ENCODE measurements at places on chromosomes 1 and 21. TPM values are rescaled to one million over a fixed set of nuclear protein-coding genes. Genes with fewer than 3 reads are reported as not detected.

DNA sequence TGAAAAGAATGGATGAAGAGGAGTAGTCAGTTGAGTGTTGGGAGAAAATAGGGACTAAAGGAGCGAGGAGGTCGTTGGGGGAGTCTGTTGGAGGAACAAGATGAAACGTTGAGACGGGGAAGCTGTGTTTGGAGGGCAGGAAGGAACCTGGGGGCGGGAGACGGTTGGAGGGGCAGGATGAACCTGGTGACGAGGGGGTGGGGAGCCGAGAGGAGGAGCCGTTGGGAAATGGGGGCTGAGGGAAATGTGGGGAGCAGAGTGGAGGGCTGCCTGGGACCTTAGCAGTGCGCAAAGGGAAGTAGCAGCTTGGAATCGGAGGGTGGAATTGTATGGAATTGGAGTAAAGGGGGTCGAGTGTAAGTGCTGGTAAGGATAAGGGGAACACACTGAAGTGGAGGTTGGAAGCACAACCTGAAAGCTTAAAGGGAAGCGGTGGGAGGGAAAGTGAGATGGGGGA, 630 bp downstream of the MTF2 start:
- DNase-seq = no peak

GRCh38 chr21:35367553-35367952, 318.5 kb upstream of the RUNX1 start:
- DNase-seq = no peak

GRCh38 chr1:2248854-2249558, 20.9 kb downstream of the SKI start:
- no peak for DNase-seq

DNA sequence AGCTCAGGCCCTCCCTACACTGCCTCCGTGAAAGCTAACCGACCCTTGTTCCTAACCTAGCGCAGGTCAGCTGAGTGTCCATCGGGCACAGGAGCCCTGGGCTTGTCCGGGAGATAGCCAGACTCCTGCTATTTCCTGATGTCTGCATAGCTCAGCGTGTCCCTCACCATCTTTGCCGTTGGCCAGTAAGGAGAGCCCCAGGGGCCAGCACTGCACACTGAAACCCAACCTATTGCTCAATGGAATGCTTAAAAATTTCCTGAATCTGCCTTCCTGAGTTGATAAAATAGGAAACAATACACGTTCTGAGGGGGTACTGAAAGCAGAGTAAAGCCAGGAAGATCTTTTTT, 2.2 kb downstream of the RUNX1 start:
- no peak for DNase-seq

DNA sequence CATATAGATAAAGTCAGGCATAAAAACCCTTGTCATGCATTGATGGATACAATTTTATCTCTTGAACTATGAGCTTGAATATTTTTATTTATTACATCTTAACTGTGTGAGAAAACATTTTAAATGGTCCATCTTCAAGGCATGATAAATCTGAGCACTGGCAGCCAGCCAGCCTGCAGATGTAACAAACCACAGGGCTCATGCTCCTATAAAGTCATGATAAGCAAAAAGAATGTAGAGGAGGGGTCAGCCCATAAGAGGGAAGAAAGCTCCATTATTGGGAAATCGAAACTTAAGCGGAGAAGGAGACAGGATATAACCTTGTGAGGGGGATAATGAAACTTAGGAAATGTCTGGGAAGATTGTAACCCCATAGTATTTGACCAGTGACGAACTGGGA, 839.0 kb downstream of the LRRIQ3 start:
- DNase-seq = no peak

- DNase-seq = no peak
Observed at GRCh38 chr21:16086936-16087335, 357.2 kb downstream of the USP25 start.

DNA sequence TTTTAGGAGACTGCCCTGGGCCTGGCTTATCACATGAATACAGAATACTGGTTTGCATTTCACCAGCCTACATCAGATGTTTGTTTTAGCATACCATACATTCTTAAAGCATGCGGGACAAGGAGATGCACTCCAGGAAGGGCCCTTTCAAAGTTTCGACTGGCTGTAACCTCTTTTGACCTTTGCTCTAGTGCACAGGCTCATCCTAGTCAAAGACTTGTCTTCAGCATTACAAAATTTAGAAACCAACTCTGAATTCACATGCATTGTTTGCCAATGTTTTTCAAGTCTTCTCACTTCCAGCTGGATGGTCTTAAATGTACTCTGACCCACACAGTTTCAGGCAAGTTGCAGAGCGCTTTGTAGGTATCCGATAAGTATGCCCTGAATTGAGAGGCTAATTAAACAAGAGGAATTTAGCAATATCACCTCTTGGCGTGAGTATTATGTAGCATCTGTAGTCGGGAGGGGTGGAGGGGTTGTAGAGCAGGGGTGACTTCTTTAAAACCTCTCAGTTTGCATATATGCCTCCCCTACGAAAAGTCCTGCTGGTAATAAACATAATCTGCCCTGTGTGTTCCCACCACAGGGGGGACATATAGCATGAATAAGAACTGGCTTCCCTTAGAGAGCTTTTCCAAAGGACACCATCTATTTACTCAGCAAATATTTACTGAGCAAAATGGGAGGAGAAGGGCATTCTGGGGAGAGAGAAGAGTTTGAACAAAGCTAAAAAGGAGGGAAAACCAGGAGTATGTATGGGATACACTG, 24.4 kb upstream of the AHCYL1 start:
- no peak for DNase-seq

DNA sequence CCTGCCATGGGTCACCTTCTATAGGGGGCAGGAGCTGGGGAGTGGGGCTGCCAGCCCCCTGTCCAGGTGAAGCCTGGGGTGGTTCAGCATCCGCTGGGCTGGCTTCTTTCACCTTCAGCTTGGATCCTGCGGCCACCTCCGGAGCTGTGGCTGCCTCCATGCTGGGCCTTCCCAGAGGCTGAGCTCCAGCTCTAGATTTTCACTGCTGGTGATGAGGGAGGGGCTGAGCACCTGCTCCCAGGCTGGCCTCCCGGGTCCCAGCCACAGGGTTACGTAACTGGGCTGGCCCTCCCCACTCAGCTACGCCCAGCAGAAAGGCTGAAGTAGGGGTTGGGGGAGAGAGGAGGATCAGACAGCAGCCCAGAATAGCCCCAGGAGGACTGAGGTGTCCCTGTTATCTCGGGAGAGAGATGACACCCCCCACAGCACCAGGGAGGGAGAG, at the start of gene MYBPHL:
Gene MYBPHL (minus strand): TSS at position 180 of the 442 bp plus-strand sequence. CDS start 20 bp downstream, at position 160.
- DNase-seq = no peak

GRCh38 chr1:35033346-35033745, 1.6 kb upstream of the ZMYM6 start:
- no peak for DNase-seq

DNA sequence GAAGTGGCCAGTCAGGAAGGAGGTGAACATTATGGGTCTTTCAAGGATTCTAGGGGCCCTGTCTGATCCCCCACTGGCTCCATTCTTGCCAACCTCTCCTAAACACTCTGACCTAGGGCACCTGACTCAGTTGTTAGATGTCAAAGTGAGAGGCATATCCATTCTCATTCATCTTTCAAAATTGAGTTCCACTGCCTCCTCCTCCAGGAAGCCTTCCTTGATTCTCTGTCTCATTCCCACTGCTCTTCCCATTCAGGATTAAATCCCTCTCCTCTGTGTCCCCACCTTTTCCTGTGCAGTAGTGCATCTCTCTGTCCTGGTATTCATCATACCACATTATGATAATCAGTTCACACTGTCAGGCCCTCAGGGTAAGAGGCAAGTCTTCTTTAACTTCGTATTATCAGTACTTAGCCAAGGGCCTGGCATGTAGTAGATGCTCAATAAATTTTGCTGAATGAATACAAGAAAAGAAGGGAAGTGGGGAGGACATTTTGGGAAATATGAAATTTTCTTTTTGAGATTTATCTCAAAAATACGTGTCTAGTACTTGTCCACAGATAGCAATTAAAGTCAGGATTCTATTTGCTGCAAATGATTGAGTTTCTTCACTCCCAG, 61.8 kb upstream of the ITPKB start:
- DNase-seq = no peak

- no peak for DNase-seq
Observed at GRCh38 chr1:12511128-12511484, 106.9 kb downstream of the DHRS3 start.

- no peak for DNase-seq
Observed at GRCh38 chr21:41993744-41994143, 16.4 kb downstream of the ZBTB21 start.

- no peak for DNase-seq
Observed at GRCh38 chr1:106613861-106614260, 442.6 kb upstream of the PRMT6 start.

DNA sequence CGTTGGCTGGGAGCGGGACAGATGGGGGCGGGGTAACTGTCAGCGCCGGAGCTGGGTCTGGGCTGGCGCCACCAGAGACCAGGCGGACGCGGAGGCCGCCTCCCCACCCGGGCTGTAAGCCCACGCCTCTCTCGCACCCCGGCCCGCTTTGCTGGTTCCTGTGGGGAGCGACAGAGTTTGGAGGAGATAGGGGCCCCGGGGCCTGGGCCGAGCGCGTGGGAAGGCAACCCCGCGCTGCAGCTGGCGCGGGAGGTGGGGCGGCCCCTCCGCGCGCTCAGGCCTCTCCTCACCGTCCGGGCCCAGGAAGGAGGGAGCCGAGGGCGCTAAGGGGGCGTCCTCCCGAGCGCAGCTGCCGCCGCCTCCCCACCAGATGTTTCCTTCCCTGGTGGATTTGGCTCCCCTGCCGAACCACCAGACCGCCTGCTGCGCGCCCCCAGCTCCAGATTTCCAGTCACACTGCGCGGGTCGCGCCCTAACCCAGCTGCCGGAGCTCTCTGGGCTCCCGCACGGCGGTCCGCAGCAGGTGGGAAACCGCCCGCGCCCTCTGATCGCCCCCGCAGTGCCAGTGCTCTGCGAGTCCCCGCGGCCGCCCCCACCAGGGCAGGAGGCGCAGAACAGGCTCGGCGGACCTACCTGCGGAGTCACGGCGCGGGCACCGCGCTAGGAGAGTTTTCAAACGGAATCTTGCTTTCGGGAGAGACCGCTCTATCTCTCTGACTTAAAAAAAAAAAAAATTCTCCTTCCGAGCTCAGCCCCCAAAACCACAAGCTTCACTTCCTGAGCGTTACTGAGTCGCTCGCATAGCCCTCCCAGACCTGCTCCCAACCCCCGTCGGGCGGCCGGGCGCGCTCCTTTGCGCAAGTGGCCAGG, 1.1 kb downstream of the GFI1 start:
- peak; percentile 67 for DNase-seq

DNA sequence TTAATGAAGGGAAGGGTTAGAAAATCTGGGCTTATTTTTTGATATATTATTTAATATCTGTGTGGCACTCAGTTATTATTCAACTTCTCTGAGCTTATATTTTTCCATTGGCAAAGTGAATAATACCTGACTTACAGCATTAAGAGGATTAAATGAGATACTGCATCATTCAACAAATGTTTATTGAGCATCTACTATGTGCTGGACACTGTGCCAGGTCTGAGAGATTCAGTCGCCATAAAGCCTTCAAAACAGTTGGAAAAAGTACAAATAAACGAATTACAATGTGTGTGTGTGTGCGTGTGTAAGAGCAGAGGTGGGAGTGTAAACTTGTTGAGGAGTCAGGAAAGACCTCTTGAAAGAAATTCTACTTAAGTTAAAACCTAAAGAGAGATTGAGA, 87.9 kb upstream of the CD53 start:
- DNase-seq = no peak

GRCh38 chr1:62457955-62458354, 21.1 kb downstream of the USP1 start:
- no peak for DNase-seq

- DNase-seq = no peak
Observed at GRCh38 chr1:233509526-233509925, 104.4 kb upstream of the KCNK1 start.

- DNase-seq = no peak
Observed at GRCh38 chr1:173258479-173259264, 51.5 kb upstream of the TNFSF4 start.

GRCh38 chr1:239816081-239816782, 275.5 kb upstream of the FMN2 start:
- no peak for DNase-seq

DNA sequence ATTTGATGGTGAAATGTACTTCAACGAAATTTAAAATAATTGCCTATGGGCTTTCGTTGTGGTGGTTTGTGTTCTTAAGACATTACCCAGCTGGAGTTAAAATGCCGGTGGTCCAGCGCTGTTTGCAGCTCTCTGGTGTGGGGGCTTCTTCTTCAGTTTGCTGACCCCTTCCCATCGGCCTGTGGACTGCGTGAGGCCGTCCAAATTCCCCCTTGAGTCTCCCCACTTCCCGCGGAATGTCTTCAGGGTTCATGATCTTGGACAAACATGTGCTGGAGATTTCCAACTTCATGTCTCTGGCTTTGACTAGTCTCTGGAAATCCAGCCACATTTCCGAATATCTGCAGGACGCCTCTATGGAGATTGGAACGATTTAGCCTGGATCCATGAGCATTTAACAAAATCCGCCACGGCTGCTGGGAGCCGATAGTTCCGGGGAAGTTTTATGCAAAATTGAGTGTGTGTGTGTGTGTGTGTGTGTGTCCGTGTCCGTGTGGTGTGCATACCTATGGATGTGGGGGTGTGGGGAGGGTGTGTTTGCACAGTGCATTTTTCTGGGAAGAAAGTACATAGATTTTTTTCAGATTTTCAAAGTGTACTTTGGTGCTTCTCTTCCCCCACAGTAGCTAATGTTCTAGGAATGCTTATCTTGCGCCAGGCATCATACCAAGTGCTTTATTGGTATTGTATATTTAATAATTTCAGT, 117.2 kb downstream of the PCP4 start:
- DNase-seq = no peak

GRCh38 chr1:31782421-31783410, 18.6 kb upstream of the ADGRB2 start:
- DNase-seq = no peak

Gene RAB7B
- total RNA-seq = not detected

Gene CD84
- 66.2 TPM for total RNA-seq

Gene MAP3K7CL
- 11.6 TPM for total RNA-seq

Gene FAM72C
- not detected for total RNA-seq

Gene CRNN
- not detected for total RNA-seq

Gene PTGS2
- 3.5 TPM for total RNA-seq

Gene SMCP
- total RNA-seq = not detected

Gene WNT4
- total RNA-seq = not detected

Gene PANK4
- total RNA-seq = 47.9 TPM

Gene PRAMEF20
- not detected for total RNA-seq

Gene ZNF697
- total RNA-seq = 0.15 TPM

Gene CASQ1
- total RNA-seq = not detected

Gene CSF3R
- 13.0 TPM for total RNA-seq

Gene TOE1
- total RNA-seq = 51.4 TPM

Gene ACOT11
- total RNA-seq = 0.78 TPM

Measured in T-helper 17 cell (primary cell).